NCI-H1930 (cell line): ENCODE measurements at places on chromosomes 1 and 21.

- no peak for DNase-seq
Measured at GRCh38 chr1:181102841-181103240, 14.3 kb downstream of the IER5 start.

- no peak for DNase-seq
Measured at GRCh38 chr1:75727571-75727970, 3.1 kb downstream of the ACADM start.

DNA sequence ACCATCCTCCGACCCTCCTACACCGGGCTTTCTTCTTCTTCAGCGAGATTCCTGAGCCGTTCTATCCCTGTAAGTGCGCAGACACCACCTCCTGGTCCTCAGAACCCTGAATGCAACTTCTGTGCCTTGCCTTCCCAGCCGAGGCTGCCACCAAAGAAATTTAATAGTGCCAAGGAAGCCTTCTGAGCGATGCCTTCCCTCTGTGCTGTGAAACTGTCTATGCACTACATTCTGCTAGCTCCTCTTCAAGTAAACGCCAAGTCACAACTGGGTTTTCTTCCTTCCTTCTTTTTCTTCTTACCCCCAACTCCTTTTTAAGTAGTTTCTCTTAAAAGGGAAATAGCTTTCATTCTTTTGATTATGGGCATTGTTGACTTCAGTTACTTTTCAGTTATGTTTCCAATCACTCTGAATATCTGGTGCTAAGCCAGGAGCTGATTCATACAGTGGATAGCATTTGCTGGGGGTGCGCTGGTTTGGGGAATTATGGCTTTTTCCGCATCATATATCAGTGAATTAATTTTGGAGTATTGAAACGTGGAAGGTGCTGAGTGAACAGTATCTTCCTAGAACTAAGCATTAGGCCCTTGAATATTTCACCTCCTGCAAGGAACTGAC is 38.6 kb upstream of the GPR88 start:
- no peak for DNase-seq

DNA sequence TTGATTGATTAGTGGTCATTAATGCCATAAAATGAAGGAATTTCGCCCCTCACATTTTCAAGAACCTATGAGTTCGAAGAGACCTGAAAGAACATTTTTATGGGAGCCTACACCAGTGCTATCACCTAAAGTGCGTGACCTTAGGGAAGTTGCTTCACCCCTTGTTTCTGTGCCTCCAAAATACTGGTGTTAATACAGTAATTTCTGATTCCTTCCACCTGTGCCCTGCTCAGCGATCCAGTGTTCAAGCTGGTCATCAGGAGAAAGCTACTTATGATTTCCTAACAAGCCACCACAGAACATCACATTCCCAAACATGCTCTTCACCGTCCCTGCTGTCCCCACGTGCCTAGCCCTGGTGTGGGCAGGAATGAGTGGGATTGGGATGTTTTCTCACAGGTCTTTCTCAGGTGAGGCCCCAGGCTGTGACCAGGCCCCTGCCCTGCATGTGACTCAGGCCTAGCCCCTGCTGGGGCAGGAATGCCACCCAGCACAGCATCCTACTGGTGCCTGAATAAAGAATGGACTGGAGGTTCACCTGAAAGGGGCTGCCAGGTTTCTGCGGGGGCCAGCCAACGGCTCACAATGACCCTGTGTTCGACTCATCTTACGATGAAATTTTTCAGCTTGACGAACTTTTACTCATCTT is 60.3 kb downstream of the CD247 start:
- no peak for DNase-seq

GRCh38 chr1:28280501-28280900 is 21.2 kb downstream of the SESN2 start:
- DNase-seq, result no peak

DNA sequence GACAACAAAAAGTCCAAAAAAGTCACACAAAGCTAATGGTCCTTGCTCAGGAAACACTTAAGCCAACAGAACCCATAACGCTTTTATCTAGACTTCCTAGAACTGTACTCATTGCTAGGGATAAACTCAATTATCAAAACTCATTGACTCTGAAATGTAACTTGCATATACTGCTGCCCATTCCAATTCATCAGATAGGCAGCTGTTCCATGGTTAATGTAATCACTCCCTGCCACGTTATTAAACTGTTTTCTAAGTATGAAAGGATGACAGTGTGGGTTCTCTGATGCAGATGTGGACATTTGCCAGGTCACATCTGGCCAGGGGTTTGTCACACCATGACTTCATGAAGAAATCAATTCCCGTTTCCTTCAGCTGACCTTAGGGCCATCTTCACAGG is 30.3 kb upstream of the DNAJC11 start:
- no peak for DNase-seq

DNA sequence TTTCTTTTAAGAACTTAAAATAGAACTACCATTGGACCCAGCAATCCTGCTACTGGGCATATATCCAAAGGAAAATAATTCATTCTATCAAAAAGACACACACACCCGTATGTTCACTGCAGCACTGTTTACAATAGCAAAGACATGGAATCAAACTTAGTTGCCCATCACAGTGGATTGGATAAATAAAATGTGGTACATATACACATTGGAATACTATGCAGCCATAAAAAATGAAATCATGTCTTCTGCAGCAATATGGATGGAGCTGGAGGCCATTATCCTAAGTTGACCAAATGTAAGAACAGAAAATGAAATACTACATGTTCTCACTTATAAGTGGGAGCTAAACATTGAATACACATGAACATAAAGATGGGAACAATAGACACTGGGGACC is 585.3 kb upstream of the USP24 start:
- DNase-seq, result no peak

DNA sequence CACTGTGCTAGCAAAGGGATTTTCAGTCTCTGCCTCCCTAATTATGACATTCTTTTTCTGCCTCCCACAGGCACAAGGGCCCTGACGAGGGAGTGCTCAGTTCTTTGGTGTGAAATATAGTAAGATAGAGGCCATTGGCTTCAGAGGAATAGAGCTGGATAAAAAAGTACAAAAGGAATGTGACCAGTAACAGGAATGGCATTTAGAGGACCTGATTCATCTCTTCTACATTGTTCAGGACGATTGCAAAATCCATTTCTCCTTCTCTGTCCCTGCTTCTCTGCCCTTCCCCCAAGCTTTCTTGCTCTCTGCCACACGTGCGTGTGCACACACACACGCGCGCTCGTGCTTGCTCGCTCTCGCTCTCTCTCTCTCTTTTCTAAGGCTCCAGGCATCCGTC is 668.2 kb downstream of the KIF26B start:
- no peak for DNase-seq

DNA sequence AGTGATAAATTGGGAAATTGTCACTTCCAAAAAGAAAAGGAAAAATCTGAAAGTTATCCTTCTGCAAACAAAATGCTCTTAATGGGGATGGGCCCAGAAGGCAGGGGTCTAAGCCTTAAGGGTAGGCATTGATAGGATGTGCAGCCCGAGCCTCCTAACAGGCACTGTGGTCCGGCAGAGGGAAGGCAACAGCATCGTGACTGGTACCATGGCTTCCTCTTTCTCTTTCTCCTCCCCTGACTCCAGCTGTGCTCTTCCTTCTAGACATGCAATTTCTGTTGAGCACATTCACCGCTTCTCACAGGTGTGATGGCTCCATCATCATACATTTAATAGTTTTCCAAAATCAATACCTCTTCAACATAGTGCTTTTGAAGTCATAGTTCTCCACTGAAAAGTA is 91.5 kb downstream of the SELENOF start:
- no peak for DNase-seq

GRCh38 chr1:170145770-170146676 is at the start of gene NTMT2:
Gene NTMT2 (plus strand): TSS chr1:170145959. CDS start chr1:170146108, 149 bp downstream.
- DNase-seq, result peak; percentile 90

DNA sequence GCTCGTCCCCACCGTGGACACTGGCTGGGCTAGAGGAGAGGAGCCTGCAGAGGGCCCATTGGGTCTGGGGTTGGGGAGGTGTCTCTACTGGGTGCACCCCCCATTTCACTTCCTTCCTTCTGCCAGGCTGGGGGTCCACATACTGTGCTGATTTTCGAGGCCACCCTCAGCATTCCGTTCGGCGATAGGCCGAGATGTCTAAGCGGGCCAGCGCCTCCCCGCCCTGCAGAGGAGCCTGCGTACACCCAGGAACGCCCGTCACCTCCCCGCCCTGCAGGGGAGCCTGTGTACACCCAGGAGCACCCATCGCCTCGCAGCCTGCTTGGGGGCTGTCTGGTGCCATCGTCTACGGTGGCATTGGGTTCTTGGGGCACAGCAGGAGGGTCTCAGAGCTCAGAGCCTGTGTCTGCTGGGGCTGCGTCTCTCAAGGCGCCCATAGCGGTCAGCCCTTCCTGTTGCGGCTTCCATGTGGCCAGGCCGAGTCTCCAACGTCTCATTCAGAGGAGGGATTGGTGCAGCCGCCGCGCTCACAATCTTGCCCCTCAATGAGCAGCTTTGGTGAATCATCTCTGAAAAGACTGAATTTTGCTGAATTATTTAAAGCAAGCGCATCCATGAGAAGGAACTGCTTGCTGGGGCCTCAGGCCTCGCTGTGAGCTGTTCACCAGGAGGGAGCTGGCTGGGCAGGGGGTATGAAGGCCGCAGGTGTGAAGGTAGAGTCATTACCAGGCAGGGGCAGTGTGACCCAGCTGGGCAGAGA is 30.7 kb upstream of the AGPAT3 start:
- no peak for DNase-seq

- peak; percentile 82 for DNase-seq
Measured at GRCh38 chr1:52702886-52703787, 5.0 kb upstream of the COA7 start.

- no peak for DNase-seq
Measured at GRCh38 chr1:84272401-84272800, 29.1 kb upstream of the SAMD13 start.

GRCh38 chr21:42461881-42462877 is 33.8 kb downstream of the RSPH1 start:
- DNase-seq, result peak; percentile 43

DNA sequence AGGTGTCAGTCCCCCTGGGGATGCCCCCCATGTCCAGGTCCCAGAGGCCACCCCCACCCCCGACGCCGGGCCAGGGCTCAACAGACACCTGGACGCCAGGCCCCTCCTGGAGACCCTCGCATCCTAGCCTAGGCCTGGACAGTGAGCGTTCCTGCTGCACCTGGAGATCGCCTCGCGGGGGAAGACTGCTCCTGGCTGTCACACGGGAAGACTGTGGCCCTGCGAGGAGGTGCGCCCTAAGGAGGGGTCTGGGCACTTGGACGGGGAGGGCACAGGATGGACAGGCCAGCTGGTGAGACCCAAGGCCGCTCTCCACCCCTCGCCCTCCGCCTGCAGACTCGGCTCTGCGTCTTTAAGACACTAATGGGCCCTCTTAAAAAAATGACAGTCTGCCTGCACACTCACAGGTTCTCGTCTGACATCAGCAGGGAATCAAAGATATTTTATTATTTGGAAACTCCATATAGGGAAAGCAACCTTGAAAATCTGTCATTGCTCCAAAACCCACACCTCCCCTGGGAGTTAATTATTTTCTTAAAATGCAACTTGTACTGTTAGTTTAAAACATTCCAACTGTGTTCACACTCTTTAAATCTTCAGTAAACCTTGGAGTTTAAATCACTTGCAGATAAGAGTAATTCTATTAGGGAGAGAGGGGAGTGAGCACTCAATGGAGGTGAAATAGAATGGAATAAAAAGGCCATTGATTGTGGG is 45.6 kb upstream of the ACTRT2 start:
- DNase-seq, result no peak

DNA sequence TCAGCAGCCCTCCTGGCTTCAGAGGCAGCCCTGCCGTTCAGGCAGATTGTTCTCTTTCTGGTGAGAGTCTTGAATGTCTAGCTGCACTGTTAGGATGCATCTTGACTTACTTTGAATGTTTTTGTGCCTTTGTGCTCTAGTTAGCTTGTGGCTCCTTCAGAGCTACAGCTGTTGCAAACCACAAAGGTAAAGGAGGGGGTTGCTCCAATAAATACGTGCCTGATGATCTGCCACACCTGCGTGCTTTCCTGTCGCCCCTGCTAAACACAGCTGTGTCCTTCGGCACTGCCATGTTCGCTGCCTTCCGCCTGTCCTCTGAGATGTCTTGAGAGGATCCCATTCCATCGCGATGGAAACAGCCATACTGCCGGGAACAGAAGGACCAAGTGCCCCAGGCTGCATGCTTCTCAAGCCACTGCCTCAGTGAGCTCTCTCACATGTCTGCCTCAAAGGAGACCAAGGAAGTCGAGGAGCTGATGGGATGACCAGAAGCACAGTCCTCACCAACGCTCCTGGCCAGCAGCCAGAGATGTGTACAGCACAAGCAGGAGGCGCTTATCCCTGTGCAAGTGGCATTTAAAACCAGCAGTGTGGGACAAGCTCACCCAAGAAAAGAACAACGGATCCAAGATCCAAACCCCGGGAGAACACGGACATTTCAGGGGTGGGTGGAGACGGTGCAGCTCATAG is 12.0 kb upstream of the SMIM12 start:
- no peak for DNase-seq

DNA sequence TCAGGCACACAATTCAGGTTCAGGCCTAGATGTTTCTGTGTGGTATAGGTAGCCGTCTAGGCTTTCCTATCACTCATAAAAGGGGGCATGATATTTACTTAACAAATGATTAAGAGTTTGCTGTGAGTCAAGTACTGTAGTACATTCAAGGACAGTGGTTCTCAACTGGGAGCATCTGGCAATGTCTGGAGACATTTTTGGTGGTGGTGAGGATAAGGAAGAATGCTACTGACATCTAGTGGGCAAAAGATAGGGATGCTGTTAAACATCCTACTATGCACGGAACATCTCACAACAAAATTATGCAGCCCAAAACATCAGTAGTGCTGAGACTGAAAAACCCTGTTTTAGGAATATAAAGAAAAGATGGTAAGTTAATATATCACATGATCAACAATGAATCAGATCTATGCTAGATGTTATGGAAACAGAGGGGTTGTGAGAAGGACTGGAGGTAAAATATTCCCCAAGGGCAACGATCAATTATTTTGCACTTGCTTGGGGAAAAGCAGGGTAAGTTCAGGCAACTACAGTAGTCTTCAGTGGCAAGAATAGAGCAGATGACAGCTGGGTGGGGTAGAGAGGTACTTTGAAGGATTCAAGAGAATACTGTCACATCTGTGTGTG is 4.9 kb downstream of the DNTTIP2 start:
- no peak for DNase-seq

DNA sequence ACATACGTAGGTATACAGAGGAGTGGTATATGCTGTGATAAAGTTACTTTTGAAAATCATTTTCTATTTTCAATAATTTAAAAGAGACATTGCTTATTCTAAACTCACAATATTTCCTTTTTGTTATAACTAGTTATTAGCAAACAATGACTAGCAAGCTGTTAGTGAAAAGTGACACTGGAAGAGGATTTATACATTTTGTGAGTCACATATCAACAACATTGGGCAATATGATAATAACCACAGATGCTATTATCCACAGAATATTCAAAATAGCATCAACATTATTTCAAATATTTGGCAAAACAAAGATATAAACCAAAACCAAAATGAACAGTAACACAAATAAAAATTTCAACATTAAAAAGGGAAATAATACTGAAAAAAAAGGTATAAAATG is 104.0 kb upstream of the HP1BP3 start:
- DNase-seq, result no peak
